Activated T-helper 1 cell treated with anti-CD3 and anti-CD28 coated beads, Interleukin-2, amount 50 U/mL, for 16 hours (primary cell): ENCODE measurements at places on chromosomes 6 and 20.

DNA sequence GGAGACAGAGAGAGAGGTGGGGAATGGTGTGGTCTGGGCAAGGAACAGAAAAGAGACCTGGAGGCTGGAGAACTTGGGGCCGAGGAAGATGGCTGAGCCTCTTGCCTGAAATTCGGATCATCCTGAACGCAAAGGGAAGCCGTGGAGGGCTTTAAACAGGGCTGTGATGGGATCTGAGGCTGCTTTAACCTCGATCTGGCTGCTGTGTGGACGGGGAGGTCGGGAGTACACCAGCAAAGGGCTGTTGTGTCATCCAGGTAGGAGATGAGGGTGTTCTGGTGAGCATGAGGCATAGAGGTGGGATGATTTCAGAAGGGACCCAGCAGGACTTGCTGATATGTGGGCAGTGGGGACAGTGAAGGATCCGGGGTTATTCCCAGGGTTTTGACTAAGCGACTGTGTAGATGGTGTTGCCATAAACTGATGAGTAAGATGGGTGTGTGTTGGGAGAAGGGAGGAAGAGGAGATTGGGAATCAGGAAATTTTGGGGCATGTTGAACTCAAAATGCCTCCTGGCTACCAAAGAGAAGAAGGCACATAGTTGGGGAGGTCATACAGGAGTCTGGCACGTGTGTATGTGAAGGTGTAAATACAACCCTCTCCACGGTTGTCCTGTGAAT is 158.5 kb downstream of the NFATC2 start:
- no peak for DNase-seq

GRCh38 chr6:88869263-88870020 is 94.0 kb downstream of the RNGTT start:
- DNase-seq: no peak

DNA sequence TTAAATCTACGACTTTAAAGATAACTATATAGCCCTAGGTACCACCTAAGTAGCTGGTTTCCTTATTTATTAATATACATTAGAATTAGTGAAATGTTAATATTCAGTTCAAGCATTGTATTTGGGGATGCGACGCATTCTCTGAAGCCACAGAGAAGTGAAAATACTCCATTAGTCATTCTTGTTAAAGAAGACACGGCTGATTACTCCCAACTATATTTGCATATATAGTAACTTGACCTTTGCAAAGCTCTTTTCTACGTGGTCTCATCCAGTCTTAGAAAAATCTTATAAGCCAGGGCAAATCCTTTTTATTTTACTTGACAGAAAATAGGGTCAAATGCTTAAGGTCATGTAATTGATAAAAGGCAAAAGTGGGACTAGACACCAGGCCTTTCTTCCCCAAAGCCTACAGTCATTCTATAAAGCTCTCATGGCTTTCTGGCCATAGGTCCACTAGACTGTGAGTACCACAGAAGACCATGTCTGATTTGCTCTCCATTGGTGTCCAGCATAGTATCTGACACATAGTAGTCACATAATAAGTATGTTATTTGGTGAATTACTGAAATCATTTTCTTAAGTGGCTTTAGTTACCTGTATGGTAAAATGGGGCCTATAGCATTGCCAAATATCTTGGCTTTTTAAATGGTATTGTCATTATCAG is 11.3 kb downstream of the ZHX3 start:
- no peak for DNase-seq

GRCh38 chr20:32984196-32984595 is 20.0 kb downstream of the SUN5 start:
- no peak for DNase-seq

DNA sequence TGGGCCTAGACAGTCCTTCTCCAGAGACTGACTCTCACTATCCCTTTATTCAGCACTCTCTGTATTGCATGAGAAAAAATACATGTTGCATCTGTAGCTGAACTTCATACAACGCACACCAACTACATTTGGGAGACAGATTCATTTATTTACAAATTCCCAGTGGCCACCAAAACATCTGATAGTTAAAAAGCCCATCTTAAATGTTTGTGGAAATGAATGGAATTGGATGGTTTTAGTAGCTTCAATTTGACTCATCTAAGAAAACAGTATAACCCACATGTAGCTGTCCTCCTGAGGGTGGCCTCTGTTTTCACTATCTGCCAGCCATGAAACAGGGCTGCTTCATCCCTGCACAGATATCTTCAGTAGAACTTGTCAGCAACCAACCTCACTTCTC is 116.3 kb downstream of the PCSK2 start:
- DNase-seq: no peak

DNA sequence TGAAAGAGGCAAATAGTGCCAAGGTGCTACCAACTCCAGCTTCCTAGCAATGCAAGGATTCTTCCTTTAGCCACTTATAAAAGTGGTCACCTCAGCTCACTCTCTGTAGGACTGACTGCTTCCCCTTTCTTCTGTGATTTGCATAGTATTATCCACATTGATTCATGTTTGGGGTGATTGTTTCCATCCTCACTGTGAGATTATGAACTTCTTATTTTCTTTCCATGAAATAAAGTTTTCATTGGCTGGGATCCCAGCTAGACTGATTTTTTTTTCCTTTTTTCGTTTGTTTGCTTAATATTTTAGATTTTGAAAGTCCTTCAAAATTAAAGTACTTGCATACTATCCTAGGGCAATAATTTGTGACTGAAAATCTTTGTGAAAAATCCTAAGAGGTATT is 50.5 kb downstream of the EYA4 start:
- no peak for DNase-seq

GRCh38 chr6:358432-358831 is 33.1 kb upstream of the IRF4 start:
- no peak for DNase-seq

- no peak for DNase-seq
These were observed 1.7 kb downstream of the TAAR6 start for GRCh38 chr6:132571774-132572173.

DNA sequence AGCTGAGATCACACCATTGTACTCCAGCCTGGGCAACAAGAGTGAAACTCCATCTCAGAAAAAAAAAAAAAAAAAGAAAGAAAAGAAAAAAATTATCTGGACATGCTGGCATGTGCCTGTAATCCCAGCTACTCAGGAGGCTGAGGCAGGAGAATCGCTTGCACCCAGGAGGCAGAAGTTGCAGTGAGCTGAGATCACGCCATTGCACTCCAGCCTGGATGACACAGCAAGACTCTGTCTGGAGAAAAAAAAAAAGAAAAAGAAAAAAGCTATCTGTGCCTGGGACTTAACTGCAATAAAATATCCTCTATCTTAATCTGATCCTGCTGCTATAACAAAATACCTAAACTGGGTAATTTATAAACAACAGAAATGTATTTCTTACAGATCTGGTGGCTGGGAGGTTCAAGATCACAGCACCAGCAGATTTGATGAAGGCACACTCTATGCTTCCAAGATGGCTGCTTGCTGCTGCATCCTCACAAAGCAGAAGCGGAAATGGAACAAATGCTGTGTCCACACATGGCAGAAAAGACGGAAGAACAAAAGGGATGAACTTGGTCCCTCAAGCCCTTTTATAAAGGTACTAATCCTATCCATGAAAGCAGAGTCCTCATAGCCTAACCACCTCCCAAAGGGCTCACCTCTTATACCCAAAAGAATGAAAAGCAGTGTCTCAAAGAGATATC is 273.3 kb upstream of the JARID2 start:
- no peak for DNase-seq

DNA sequence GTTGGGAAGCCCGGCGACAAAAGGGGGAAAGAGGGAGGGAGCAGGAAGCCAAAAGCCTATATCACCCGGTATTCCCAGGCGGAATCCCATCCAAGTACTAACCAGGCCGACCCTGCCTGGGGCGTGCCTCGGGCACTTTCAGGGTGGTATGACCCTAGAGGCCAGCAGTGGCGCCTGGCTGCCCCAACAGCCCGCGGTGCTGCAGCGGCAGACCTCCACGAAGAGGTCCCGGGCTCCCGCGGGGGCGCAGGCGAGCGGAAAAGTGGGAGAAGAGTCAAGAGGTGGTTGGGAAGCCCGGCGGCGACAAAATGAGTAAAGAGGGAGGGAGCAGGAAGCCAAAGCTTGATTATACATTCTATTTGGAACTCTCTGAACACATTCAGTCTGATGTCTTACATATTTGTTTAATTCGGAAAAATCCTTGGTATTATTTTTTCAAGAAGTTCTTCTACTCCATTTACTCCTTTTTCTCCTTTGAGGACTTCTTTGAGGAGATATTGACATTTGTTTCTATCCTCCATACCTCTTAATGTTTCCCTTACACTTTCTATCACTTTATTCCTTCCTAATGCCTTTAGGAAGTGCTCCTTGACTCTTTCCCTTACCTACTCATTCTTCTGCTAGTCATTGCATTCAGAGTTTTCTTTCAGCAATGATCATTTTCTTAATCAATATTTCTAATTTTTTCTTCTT is 11.5 kb downstream of the TREML4 start:
- no peak for DNase-seq

GRCh38 chr20:10793766-10794165 is 120.0 kb upstream of the JAG1 start:
- DNase-seq: no peak

DNA sequence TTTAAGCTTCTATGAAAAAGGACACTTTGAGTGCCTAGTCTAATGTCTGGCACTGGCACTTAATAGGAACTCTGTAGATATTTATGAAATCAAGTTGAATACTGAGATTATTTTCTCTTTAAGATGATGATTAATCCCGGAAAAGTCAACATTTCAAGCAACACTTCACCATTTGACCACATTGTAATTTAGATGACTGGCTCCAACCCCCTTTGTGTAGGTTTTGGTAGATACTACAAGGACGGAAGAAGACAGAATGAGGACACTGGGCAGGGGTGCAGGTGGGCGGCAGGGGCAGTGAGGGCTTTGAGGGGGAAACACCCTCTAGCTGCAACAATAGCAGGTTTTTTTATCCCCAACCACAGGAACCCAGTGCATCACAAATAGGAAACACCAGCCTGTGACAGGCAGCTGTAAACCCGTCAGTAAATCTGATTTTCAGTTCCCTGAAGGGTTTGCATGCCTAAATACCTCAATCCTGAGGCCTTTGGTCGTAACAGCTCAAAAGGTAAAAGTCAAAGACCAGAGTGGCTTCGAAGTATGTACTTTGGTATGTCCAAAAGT is 4.6 kb downstream of the DTNBP1 start:
- no peak for DNase-seq

DNA sequence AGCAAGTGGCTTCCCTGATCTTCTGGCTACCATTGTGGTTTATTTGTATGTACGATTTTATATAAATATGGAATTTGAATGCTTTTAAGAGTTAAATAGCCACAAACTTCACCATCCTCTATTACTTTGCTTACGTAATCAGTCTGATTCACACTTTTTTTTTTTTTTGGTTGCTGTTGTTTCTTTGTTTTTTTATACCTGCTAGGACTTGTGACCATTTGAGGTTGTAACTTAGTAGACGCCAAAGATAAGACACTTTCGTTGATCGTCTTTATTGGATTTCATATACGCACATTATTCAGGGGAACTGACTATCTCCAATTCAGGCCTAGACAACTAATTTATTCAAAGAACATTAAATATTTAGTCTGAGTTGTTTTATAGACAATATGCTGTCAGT is 559.0 kb downstream of the CBLN4 start:
- no peak for DNase-seq
